ENCODE measurements at places on chromosomes 1 and 21.

DNA sequence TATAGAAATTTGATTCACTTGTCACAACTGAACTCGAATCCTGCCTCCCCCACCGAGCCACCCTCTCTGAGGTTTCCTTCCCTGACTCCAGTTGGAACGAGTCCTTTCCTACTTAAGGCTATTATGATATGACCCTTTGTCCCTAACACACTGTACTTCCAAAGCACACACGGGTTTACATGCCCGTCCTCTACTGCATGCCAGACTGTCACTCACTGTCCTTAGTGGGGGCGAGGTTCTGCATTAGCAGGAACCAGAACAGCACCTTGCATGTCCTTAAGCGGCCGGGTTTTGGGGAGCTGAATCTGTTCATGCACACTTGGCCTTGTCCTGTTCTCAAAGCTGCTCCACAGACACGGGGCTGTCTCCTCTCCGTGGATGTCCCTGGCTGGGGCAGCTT lies 164.6 kb upstream of the KCNJ6 start:
- DNase-seq = no peak

DNA sequence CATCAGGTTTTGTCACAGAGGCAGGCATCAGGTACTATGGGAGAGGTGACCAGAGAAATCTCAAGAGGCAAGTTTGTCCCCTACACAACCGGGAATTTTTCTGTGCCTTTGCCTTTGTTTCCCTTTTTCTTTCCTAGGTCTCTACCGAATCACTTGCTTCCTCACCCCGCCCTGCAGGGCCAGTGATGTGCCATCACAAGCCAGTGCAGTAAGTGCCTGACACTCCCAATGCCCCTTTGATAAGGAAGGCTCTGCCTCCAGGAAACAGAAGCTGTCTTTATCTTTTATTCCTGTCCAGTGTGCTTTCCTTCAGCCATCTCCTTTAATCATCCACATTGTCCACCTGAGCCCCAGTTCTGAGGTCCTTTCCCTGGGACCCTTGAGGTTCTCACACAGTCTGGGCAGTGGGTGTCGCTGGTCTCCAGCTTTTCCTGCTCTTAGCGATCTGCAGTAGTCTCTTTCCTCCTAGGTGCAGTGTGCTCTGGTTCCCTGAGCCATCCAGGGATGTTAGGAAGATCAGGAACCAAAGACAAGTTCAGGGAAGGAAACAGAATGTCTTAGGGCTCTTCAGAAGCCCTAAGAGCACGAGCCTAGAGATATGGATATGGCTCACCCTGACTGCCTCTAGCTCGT lies 36.6 kb downstream of the GJA5 start:
- DNase-seq = no peak

DNA sequence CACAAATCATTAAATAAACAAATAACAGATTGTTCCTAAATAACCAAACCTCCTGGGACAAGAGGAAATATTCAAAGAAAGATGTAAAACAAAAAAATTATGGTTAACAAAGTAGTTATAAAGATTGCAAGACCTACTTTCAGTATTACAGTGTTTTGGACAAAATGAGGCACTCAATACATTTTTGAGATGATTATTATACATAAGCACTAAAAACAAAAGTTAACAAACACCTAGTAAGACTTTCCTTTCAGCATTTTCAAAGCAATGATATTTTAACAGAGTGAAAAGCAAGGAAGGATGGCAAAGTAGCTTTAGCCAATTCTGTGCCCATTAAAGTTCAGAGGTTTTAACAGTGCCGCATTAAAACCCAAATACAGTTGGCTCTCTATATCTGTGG lies 17.2 kb downstream of the OMA1 start:
- DNase-seq = no peak

DNA sequence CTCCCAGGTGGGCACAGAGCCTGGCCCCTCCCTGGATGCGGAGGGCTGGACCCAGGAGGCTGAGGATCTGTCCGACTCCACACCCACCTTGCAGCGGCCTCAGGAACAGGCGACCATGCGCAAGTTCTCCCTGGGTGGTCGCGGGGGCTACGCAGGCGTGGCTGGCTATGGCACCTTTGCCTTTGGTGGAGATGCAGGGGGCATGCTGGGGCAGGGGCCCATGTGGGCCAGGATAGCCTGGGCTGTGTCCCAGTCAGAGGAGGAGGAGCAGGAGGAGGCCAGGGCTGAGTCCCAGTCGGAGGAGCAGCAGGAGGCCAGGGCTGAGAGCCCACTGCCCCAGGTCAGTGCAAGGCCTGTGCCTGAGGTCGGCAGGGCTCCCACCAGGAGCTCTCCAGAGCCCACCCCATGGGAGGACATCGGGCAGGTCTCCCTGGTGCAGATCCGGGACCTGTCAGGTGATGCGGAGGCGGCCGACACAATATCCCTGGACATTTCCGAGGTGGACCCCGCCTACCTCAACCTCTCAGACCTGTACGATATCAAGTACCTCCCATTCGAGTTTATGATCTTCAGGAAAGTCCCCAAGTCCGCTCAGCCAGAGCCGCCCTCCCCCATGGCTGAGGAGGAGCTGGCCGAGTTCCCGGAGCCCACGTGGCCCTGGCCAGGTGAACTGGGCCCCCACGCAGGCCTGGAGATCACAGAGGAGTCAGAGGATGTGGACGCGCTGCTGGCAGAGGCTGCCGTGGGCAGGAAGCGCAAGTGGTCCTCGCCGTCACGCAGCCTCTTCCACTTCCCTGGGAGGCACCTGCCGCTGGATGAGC lies 34.2 kb downstream of the TRIM11 start:
- DNase-seq = no peak

DNA sequence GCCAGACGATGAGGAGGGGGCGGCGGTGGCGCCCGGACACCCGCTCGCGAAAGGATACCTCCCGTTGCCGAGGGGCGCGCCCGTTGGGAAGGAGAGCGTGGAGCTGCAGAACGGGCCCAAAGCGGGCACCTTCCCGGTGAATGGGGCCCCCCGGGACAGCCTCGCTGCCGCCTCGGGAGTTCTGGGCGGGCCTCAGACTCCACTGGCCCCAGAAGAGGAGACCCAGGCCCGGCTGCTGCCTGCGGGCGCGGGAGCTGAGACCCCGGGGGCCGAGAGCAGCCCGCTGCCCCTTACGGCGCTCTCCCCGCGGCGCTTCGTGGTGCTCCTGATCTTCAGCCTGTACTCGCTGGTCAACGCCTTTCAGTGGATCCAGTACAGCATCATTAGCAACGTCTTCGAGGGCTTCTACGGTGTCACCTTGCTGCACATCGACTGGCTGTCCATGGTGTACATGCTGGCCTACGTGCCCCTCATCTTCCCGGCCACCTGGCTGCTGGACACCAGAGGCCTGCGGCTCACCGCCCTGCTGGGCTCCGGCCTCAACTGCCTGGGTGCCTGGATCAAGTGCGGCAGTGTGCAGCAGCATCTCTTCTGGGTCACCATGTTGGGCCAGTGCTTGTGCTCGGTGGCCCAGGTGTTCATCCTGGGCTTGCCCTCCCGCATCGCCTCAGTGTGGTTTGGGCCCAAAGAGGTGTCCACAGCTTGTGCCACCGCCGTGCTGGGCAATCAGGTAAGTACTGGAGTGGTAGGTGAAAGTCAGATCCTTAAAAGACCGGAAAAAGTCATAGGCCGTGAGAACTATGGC lies 588 bp downstream of the FLVCR1 start:
- DNase-seq = peak; percentile 24

- DNase-seq = no peak
Observed at GRCh38 chr21:25537174-25537573, 70.1 kb downstream of the MRPL39 start.

DNA sequence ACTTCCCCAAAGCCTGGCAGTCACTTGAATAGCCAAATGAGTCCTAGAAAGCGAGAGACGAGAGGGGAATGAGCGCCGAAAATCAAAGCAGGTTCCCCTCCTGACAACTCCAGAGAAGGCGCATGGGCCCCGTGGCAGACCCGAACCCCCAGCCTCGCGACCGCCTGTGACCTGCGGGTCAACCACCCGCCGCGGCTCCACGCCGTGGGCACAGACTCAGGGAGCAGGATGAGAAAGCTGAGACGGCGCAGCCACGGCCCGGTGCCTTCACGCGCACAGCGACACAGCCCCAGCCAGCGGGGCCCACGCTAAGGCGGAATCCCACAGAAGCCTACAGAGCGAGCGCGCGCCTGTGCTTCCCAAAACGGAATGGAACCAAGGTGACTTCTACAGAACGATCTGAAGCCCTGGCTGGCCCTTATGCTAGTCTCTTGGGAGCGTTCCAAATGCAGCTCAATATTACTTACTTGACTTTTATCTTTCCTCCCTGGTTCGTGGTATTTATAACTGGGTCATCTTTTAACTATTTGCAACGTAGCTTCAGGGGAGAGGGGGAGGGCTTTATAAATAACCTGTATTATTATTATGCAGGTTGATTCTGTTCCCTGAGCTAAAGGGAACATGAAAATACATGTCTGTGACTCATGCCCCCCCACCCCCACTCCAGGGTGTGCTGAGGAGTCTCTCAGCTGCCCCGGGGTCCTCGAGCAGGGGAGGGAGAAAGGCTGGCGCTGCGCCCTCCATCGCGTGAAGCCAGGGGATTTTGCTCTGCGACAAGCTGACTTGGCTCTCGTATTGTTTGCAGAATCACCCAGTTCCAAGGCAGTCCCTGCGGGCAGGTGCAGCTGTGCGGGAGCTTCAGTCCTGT lies 1.7 kb downstream of the TSPEAR start:
- DNase-seq = no peak

DNA sequence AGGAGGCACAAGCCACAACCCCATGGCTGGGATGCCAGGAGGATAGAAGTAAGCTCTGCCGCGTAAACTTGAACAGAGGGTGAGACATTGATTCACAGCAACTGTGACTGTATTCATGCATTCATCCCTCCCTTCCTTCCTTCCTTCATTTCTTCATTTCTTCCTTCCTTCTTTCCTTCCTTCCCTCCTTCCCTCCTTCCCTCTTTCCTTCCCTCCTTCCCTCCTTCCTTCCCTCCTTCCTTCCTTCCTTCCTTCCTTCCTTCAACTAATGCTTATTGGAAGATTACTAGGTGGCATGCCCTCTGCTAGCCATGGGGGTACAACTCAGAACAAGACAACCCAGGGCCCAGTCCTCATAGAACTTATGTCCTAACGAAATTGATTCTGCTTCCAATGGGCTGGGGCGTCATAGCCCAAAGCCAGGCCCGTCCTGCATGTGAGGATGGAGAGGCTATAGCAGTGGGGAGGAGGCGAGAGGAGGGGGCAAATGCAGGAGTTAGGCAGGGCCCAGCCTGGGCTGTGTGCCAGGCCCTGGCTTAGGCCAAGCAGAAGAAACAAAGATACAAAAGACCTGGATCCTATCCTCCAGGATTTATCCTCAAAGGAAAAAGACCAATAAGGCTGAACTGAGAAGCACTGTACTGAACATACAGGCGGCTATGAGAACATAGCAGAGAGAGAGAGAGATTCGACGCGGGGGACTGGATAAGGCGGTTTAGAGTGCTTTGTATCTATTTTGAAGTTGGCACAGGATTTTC lies 24.4 kb upstream of the PAXBP1 start:
- no peak for DNase-seq

GRCh38 chr1:198497326-198498102 lies 43.0 kb downstream of the ATP6V1G3 start:
- no peak for DNase-seq

DNA sequence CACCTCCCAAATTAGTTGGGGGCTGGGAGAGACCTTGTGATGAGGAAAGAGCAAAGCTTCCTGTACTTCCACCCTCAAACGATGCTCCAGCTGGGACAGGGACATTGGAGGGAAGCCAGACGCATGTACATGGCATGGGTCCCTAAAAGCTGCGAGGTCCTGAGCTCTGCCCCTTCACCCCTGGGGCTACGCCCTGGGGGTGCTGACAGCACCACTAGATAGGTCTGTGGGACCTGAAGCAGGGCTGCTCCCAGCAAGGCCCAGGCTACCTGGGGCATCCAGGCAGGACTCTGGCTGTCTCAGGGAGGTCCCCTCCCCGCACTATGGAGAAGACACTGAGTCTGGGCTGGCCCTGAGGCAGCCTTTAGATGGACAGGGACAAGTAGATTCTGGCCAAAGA lies 83.4 kb downstream of the DMRTB1 start:
- no peak for DNase-seq

DNA sequence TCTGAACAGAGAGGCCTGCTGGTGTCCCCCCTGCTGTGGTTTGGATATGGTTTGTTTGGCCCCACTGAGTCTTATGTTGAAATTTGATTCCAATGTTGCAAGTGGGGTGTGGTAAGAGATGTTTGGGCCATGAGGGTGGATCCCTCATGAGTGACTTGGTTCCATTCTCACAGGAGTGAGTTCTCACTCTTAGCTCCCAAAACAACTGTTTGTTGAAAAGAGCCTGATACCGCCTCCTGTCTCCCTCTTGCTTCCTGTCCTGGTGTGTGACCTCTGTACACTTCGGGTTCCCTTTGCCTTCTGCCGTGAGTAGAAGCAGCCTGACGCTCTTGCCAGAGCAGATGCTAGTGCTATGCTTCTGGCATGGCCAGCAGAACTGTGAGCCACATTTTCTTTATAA lies 60.5 kb downstream of the C21orf91 start:
- no peak for DNase-seq

DNA sequence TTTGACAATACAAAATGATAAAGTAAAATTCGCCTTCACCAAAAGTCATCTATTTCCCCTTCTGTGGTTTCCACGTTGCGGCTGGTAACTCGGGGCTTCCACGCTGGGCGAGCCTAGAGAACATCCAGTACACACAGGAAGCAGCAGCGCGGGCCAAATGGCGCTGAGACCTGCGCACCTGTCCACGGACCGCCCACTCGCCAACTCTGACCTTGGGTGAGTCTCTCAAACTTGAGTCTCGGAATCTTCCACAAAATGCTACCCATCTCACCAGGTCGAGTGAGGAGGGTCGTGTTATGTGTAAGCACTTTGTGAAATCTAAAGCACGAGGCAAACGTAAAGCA lies 820 bp upstream of the TTF2 start:
- peak; percentile 79 for DNase-seq

GRCh38 chr1:205189131-205189530 lies 22.4 kb downstream of the DSTYK start:
- no peak for DNase-seq

GRCh38 chr1:61058483-61059245 lies 23.7 kb upstream of the NFIA start:
- DNase-seq = no peak

DNA sequence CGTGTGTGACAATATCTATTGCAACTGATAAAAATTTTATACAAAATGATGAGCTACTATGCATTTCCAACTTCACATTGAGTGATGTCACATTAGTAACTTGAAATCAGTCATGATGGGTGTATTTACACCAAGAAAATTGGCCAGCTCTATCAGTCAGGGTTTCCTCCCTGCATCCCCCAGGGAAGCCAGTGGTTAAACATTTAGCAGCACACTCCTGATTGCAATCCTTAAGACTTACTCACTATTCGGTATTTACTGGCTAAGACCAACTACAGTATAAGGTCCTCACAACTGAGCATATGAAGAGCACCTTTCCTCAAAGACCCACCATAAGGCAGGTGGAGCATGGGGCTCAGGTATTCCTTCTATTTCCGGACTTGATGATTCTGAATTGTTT lies 41.3 kb upstream of the PTGFRN start:
- DNase-seq = no peak

DNA sequence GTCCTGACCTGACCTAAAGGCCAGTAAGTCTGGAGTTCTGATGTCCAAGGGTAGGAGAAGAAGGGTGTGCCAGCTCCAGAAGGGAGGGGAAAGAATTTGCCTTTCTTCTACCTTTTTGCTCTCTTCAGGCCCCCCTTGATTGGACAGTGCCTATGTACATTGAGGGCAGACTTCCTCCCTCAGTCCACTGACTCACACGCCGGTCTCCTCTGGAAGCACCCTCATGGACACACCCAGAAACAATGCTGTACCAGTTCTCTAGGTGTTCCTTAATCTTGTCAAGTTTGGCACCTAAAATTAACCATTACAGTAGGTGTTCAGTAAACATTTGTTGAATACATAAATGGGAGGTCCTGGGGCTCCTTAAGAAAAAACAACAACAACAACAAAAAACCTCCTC lies 51.0 kb upstream of the POU2F1 start:
- DNase-seq = no peak

- DNase-seq = no peak
Observed at GRCh38 chr1:174768516-174768915, 231.2 kb upstream of the CACYBP start.

All from NK-92 treated with Interleukin-12 subunit alpha and Interleukin-12 subunit beta, amount 100 ng/mL, for 24 hours (cell line).